KBM-7 (cell line): ENCODE measurements at places on chromosomes 5 and 9.

GRCh38 chr5:13629218-13629617 lies 315.3 kb downstream of the DNAH5 start:
- no peak for DNase-seq

- no peak for DNase-seq
Observed at GRCh38 chr5:70440-70839, 21.5 kb upstream of the PLEKHG4B start.

GRCh38 chr5:74326571-74327338 lies 313.8 kb downstream of the ENC1 start:
- DNase-seq: peak; percentile 90

- no peak for DNase-seq
Observed at GRCh38 chr9:101398930-101399642, 435 bp downstream of the ZNF189 start.

- no peak for DNase-seq
Observed at GRCh38 chr5:124289641-124290311, 456.7 kb downstream of the ZNF608 start.

DNA sequence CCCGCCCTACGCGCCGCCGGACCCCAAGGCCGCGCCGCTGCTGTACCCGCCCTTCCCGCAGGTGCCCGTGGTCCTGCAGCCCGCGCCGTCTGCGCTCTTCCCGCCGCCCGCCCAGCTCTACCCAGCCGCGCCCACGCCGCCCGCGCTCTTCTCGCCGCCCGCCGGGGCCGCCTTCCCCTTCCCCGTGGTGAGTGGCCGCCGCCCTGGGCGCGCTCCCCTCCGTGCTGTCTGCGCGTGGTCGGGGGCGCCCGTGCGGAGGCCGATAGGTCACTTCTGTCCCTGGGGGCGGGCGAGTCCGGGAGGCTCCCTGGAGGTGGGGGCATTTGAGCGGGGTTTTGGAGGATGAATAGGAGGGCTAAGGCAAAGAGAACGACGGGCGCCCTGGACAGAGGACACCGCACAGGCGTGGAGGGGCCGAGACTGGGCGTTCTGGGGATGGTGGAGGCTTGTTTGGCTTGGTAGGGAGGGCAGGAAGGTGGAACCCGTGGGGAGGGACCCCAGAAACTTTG lies 9.6 kb downstream of the PRRT1B start:
- no peak for DNase-seq

DNA sequence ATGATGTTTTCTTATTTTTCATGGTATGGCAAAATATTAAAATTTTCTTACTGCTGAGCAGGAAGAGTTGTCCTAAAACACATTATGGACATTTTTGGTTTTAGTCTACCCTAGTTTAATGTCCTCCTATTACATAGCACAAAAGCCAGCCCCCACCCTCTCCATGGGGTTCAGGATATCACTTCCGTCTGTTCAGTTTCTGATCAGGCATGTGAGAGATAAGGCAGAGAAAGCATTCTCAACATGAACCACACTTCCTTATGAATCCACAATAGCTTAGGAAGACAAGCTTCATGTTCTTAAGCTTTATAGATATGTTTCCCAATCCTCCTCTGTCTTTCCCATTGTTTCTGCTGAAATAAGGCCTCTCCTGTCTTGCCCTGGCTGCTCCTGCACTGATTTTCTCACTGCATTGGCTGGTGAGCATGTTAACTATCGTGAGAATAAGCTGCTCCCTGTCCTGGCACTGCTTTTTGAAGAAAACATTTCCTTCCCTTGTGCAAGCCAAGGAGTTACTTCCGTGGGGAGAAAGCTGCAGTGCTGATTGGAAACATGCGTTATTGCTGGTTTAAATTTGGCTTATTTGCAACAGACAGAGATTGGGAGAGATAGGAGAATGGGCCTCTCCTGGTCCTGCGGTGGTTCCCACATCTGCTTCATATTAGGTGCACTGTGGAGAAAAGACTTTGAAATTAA lies 260.3 kb upstream of the RPS23 start:
- no peak for DNase-seq

- peak; percentile 63 for DNase-seq
Observed at GRCh38 chr9:137021979-137022661, 5.9 kb downstream of the ABCA2 start.

DNA sequence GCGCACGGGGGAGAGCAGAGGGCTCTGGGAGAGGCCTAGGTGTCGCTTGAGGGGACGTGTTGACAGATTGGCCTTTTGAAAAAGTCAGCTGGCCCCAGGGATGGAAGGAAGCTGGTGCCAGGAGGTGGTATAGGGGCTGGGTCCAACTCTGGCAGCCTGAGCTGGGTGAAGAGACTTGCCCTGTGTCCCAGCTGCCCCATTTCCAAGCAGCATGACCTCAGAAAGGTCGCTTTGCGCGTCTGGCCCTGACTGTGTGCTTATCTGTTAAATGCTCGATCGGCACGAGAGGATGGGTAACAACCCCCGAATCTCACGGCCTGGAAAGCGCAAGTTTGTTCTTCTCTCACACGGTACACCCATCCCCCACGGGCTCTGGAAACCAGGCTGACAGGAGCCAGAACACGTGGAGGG lies 31.2 kb upstream of the LAMC3 start:
- no peak for DNase-seq

DNA sequence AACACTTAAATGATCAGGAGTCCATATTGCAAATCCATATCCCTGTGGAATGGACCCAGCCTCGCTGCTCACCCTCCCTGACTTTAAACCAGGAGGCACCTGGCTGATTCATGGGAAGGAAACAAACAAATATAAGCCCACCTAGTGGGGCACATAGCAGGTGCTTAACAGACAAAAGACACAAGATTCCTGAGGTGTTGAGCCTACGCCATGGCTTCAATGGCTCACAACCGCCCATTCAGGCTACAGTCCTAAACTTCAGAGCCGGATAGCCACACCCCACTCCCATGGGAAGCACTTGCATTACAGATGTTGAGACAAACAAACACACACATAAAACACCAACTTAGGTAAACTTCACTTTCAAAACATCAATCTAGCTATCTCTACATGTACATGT lies 359.9 kb downstream of the ICE1 start:
- DNase-seq: no peak

DNA sequence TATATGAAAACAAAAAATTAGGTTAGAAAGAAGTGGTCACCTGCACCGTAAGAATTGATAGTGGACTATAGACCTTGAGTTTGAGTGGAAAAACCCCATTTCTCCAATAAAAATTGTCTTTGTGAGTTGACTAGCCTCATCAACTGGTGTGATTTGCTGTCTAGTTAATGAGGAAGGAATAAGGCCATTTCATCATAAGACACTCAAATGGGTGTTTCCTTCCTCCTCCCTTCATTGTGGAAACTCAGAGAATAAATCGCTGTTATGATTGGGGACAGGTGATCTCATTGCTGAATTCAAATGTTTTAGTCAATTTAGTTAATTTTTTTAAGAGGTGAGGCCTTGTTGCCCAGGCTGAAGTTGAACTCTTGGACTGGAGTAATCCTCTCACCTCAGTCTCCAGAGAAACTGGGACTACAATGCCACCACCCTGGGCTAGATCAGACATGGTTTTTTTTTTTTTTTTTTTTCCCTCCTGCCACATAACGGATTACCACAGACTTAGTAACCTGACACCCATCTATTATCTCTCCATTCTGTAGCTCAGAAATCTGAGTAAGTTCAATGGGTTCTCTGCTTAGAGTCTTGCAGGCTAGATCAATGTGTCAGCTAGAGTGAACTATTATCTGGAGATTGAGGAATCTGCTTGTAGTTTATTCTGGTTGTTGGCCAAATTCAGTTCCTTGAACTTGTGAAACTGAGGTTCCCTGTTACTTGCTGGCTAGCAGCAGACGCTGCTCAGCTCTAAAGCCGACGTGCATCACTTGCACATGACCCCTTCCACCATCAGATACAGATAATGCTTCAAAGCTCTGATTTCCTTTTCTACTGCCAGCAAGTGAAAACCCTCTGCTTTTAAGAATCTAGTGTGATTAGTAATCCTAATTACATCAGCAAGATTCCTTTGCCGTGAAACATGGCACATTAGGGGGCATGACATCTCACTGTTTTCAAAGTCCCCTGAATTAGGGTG lies 663.8 kb upstream of the CDH9 start:
- DNase-seq: no peak

GRCh38 chr5:905139-905642 lies 12.5 kb downstream of the TRIP13 start:
- DNase-seq: no peak

- no peak for DNase-seq
Observed at GRCh38 chr5:108898707-108899106, 151.0 kb downstream of the FER start.
